ENCODE measurements at places on chromosomes 7 and 10.
A peak's percentile ranks its signal among the peaks of the same experiment; 100 is the strongest.

GRCh38 chr10:119407254-119407777, 135.2 kb downstream of the RGS10 start:
- DNase-seq: no peak

GRCh38 chr10:108348215-108348614, 1183.7 kb upstream of the SORCS1 start:
- DNase-seq: no peak

DNA sequence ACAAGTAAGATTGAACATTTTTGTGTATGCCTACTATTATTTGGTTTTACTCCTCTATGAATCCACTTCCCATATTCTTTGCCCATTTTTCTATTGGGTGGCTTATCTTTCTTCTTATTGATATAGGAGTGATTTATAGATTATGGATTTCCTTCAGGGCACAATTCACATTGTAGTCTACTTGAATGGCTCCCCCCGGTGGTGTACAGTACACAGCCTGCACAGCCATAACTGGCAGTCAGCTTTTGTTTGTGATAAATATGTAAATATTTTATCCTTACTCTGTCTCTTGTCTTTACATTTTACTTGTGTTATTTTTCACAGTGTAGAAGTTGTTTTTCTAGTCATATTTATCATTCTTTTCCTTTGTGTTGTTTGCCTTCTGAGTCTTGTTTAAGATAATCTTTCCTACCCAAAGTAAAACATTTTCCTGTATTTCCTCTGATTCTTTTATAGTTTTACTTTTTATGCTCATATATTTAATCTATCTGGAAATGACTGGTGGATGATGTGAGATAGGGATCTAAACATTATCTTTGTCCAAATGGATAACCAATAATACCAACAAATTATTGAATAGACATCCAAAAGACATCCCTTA, 23.9 kb upstream of the CALD1 start:
- DNase-seq: no peak

DNA sequence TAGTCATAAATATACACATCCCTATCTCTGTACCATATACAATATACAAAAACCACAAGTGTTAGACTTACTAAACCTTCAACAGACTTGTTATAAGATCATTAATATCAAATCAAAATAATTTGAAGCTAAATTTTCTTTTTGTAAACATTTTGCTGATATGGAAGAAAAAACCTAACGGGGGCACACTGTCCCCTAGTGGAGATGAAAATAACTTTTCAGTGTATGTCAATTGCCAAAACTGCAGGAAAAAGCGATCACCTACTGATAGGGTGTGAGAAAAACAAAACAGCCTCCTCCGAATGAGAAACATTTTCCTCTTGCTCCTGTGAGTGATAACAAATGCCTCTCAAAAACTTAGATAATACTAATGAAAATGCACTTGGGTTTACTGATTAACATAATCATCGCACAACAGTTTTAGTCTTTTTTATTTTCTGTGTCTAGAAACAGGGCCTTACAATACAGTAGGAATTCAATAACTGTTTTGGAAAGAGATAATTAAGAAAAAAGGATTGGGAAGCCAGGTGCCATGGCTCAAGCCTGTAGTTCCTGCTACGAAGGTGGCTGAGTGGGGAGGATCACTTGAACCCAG, 322.7 kb downstream of the CRPPA start:
- no peak for DNase-seq

GRCh38 chr10:17673471-17674061, 29.6 kb downstream of the STAM start:
- DNase-seq: no peak

DNA sequence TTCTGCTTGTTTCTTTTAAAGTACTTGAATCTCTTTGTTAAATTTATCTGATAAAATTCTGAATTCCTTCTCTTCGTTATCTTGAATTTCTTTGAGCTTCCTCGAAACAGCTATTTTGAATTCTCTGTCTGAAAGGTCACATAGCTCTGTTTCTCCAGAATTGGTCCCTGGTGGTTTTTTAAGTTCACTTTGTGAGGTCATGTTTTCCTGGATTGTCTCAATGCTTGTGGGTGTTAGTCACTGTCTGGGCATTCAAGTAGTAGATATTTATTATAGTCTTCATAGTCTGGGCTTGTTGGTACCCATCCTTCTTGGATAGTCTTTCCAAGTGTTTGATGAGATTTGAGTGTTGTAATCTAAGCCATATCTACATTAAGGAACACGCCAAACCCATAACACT, 1060.6 kb downstream of the LRMDA start:
- DNase-seq: no peak

DNA sequence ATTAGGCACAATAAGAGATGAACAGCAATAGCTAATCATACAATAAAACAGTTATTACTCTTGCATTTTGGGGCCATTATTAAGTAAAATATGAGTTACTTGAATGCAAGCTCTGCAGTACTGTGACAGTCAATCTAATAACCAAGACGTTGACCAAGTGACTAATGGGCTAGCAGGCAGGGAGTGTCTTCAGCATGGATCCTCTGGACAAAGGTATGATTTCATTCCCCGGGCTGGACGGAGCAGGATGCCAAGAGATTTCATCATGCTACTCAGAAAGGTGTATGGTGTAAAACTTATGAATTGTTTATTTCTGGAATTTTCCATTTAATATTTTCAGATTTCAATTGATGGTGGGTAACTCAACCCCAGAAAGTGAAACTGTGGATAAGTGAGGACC, 80.9 kb downstream of the SHH start:
- DNase-seq: no peak

DNA sequence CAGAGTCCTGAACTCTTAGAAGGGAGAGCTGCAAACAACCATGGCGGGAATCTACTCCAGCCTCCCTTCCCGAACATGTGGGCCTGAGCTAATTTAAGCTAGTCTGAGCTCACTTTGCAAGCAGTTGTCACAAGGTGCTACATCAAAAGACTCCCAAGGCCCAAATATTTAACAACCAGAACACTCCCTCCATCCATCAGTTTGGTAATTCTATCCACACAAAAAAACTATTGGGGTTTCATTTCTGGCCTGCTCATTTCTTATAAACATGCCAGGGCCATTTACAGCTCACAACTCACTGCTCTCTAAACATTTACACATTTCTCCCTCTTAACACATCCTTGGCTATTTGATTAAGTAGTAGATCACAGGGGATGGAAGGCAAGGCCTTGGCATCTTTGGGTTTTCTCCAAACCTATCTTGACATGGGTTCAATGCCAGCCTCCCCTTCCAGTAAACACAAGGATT, 263.4 kb downstream of the KCNMA1 start:
- DNase-seq: no peak

GRCh38 chr10:99487125-99487807, 45.5 kb upstream of the NKX2-3 start:
- DNase-seq: no peak

DNA sequence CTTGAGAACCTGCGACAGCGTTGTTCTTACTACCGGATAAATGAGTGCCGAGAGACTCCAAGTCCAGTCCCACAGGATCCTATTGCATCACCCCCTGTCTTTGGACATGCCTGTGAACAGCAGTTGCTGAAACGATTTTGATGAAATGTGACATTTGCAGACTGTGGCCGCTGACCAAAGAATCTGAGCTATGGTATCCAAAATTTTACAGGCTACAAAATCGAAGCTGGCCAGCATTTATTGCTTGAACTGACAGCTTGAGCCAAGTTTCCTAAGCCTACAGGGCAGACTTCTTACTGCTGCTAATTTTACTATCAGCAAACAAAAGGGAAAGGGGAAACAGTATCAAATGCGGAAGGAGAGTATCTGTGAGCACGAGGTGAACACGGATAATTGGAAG, 12.1 kb upstream of the NPVF start:
- DNase-seq: no peak

GRCh38 chr10:30675791-30676718, 46.5 kb upstream of the LYZL2 start:
- DNase-seq: no peak

DNA sequence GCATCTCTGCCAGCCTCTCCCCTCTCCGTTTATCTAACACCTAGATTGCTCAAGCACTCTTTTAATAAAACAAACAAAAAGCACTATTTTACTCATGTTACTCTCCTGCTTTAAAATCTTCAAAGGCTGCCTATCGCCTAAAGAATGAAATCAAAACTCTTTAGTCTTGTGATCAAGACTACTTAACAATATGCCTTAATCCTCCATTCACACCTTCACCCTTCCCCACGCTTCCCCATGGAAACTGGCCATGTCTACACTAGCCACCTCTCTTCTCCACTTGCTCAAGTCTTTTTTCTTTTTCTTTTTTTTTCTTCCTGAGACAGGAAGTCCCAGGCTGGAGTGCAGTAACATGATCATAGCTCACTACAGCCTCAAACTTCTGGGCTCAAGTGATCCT, 47.8 kb upstream of the TMEM213 start:
- DNase-seq: no peak

- no peak for DNase-seq
These were observed 195.5 kb downstream of the CDK14 start for GRCh38 chr7:90791596-90791995.

GRCh38 chr7:29242265-29242664, 47.7 kb downstream of the CHN2 start:
- no peak for DNase-seq

GRCh38 chr7:123719197-123719721, 29.5 kb downstream of the WASL start:
- DNase-seq: no peak

DNA sequence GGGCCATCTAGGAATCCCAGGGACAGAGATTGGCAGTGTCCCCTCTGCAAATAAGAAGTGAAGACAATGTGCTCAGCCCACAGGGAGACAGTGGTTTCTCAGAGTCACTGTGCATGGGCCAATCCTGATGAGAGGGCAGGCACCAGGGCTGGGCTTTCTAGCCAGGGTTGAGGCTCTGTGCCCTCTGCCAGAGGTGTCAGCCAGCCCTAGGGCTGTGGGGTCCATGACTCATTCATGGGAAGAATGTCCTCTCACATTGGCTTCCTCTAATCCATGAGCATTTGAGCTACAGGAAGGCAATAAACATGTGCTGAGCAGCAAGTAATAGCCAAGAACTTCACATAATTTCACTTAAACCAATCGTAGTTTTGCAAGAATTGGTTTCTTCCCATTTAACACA, 482.0 kb upstream of the MGMT start:
- DNase-seq: peak; percentile 5

- DNase-seq: no peak
These were observed 32.5 kb downstream of the COL1A2 start for GRCh38 chr7:94426980-94427875.

GRCh38 chr7:122748195-122748594, 45.5 kb upstream of the RNF148 start:
- no peak for DNase-seq

DNA sequence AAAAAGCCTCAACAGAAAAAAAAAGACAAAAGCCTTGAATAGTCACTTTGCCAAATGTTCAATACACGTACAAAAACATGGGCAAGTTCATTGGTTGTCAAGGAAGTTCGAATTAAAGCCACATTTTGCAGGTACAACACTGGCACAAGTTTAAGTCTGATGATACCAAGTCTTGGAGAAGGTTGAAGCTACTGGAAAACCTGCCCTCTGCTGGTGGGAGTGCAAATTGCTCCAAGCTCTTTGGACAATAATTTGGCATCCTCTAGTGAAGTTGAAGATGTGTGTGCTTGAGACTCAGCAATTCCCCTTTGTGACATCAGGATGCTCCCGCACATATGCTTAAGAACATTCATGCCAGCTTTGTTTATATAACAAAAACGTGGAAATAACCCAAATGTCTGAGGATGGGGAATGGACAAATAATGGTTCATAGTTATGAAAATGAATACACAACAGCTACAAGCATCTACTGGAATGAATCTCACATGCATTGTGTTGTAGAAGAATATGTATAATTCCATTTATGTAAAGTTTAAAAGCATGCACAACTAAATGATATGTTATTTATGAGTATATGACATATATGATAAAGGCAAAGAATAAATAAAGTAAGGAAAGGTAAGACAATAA, 120.0 kb upstream of the PLPP4 start:
- peak; percentile 75 for DNase-seq

Measured in activated CD8-positive, alpha-beta memory T cell treated with anti-CD3 and anti-CD28 coated beads for 24 hours (primary cell).